ENCODE measurements at places on chromosomes 4 and X. TPM values are rescaled to one million over a fixed set of nuclear protein-coding genes. Genes with fewer than 3 reads are reported as not detected.

GRCh38 chr4:81724925-81725329, 253.2 kb upstream of the RASGEF1B start:
- peak; percentile 81 for DNase-seq

GRCh38 chr4:10095296-10095991, 21.2 kb downstream of the WDR1 start:
- DNase-seq = no peak

DNA sequence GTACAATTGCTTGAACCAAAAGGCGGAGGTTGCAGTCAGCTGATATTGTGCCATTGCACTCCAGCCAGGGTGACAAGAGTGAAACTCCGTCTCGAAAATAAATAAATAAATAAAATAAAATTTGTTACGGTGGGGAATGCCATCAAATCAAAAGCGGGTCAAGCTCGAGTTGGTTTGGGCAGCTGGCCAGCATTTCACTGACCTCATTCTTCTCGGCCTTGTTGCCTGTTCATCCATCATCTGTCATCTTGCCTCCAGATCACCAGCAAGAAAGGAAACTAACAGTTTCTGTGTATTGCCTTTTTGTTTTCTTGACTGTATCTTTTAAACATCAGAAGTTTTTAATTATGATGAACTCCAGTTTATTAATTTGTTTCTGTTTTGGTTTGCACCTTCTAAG, 31.5 kb upstream of the KLHL2 start:
- no peak for DNase-seq

- no peak for DNase-seq
Observed at GRCh38 chrX:130165181-130165702, 399 bp downstream of the AIFM1 start.

DNA sequence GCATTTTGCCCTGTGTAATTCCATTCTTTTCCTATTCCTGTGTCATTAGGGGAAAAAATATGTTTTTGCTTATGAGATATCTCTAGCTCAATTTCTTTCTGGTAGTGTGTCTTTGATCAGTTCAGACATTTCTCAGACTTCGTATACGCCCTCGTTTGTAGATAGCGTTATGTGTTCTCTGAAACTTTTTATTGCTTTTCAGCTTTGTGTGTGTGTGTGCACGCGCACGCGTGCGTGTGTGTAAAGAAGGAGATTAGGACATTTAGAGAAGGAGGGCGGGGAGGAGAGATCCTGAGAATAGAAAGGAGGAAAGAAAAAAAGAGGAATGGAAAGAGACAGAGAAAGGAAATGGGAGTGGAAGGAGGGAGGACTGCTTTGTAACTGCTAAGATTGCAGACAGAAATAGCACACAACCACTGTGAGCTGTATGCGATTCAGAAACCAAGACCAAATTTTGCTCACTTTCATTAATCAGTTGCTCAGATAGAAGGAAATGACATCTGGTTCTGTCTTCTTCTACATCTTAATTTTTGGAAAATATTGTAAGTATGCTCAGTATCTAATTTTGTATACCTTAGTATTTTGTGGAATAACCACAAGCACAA, at the start of gene RXFP1:
RXFP1 (plus strand) TSS at position 399 of the 605 bp plus-strand sequence; CDS start at position 494, 95 bp downstream.
- DNase-seq = no peak

Gene DLG3
- total RNA-seq = 28.6 TPM

Gene OCRL
- 17.6 TPM for total RNA-seq

Data from suprapubic skin (tissue), 4 donors.